Fibroblast of villous mesenchyme (primary cell): ENCODE measurements at places on chromosomes 11 and 22. TPM values are rescaled to one million over a fixed set of nuclear protein-coding genes. Genes with fewer than 3 reads are reported as not detected.

The TMEM86A gene
- total RNA-seq = 0.32 and 0.43 TPM in 2 replicates

The HTR3A gene
- total RNA-seq = not detected in 2 replicates

The SLC25A18 gene
- total RNA-seq = under 0.01 and 0.32 TPM in 2 replicates

The ABCG4 gene
- total RNA-seq = under 0.01 and 0.86 TPM in 2 replicates

The FOLR3 gene
- 0.64 and 2.6 TPM in 2 replicates for total RNA-seq

The IL18 gene
- 1.6 and 2.2 TPM in 2 replicates for total RNA-seq

The PDGFB gene
- 7.7 and 11.7 TPM in 2 replicates for total RNA-seq

The C11orf52 gene
- 0.32 and 0.86 TPM in 2 replicates for total RNA-seq

The NRIP3 gene
- total RNA-seq = 10.8 and 20.9 TPM in 2 replicates

The CHRDL2 gene
- not detected in 2 replicates for total RNA-seq

The CXCR5 gene
- not detected in 2 replicates for total RNA-seq

The MICAL2 gene
- total RNA-seq = 164 and 323 TPM in 2 replicates

The FGF4 gene
- not detected in 2 replicates for total RNA-seq

The ASCL2 gene
- not detected in 2 replicates for total RNA-seq

The LDHAL6A gene
- total RNA-seq = not detected in 2 replicates

The CRACR2B gene
- 0.43 and 0.97 TPM in 2 replicates for total RNA-seq
